ENCODE measurements at places on chromosomes 1 and 21.

GRCh38 chr1:61754545-61754944, 12.3 kb downstream of the PATJ start:
- DNase-seq, result no peak

GRCh38 chr1:8133657-8134430, 107.7 kb upstream of the ERRFI1 start:
- DNase-seq, result no peak

GRCh38 chr1:54927472-54928240, 40.7 kb upstream of the DHCR24 start:
- no peak for DNase-seq

DNA sequence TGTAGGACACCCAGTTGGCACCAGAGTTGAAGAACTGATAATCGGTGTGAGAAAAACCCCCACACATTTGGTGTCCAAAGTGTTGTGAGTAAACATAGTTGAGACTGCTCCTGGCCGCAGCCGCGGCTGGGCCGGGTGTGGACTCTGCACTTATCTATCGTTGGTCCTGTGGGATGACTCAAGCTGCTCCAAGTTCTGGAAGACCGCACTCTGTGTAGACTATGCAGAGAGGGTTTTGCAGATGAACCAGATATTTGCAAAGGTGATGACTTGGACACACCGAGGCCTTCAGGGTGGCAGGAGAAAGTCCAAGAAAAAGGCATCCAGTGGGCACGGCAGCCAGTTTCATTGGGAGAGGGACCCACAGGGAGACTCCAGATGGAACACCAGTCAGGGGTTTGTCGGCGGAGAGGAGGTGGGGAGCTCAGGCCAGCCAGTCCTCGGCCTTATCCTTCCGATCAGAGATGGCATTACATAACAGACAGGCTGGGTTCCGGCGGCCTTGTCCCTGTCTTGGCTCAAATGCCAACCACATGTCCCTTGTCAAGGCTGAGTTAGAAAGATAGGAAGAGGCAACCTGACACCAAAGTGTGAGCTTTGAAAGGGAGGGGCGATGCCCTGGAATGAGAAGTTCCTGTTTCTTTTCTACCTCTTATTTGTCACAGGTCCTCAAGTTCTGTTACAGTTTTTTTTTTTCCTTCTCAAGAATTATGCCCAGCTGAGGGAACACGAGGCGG, 21.1 kb downstream of the C2CD2 start:
- no peak for DNase-seq

GRCh38 chr1:63774617-63775417, 1.0 kb downstream of the ROR1 start:
- no peak for DNase-seq

- no peak for DNase-seq
These were observed 13.9 kb downstream of the DNAJC6 start for GRCh38 chr1:65323246-65323645.

DNA sequence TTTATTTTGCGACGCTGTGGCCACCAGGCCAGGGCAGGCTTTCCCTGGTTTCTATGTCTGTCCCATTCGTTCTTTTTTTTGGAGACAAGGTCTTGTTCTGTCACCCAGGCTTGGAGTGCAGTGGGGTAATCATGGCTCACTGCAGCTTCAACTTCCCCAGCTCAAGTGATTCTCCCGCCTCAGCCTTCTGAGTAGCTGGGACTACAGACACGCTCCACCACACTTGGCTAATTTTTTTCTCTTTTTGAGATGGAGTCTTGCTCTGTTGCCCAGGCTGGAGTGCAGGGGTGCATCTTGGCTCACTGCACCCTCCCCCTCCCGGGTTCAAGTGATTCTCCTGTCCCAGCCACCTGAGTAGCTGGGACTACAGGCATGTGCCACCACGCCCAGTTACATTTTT, 43.4 kb upstream of the WNT4 start:
- DNase-seq, result no peak

DNA sequence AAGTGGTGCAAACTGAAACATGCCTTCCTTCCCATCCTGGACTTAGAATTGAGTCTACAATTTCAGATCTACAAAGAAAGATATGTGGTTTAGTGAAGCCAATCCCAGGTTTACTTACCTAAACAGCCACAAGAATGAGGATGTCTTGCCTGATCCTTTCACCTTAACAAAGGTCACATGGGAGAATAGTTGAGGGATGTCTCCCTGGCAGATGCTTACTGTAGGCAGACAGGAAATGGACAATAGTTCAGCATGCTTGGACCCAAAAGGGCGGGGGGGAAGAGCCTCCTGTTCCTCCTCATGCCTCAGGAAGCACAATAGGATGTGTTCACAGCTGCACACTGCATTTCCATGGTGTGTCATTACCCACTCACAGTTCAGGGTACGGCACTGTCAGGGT, 492.7 kb upstream of the USP24 start:
- no peak for DNase-seq

DNA sequence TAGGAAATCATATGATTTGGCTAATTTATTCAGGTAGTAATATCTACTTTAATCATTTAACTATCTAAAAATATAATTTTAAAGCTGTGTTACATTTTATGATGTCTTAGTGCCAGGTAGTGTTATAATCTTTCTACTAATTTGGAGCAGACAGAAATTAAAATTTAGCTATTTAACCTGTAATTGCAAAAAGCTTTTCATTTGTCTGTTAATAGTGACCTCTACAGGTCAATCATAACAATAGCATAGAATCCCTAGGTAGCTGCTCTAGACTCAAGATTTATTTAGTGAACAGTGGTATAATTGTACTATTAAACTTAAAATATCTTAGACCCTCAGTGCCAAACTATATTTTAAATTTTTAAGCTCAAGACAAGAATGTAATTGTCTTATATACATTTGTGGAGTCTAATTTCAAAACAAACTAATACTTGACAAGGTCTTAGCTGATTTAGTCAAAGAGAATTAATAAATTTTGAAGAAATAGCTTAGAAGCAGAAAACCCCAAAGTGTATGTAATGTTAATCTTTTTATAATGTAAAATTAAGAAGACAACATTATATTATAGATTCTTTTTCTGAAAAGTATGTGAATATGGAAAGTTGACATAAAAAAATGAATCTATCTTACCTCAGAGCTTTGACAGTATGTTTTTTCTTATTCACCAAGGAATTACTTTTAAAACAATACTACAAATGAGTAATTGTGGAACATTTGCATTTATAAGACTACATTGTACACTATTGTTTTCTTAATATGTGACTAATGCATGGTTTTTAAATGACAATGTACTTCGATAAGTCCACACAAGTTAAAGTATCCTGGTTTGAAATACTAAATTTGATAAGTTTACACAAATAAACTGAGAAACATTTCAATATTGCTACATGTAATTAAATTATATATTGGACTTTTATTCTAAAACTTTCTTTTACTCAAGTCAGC, 64.1 kb upstream of the RNPC3 start:
- no peak for DNase-seq

DNA sequence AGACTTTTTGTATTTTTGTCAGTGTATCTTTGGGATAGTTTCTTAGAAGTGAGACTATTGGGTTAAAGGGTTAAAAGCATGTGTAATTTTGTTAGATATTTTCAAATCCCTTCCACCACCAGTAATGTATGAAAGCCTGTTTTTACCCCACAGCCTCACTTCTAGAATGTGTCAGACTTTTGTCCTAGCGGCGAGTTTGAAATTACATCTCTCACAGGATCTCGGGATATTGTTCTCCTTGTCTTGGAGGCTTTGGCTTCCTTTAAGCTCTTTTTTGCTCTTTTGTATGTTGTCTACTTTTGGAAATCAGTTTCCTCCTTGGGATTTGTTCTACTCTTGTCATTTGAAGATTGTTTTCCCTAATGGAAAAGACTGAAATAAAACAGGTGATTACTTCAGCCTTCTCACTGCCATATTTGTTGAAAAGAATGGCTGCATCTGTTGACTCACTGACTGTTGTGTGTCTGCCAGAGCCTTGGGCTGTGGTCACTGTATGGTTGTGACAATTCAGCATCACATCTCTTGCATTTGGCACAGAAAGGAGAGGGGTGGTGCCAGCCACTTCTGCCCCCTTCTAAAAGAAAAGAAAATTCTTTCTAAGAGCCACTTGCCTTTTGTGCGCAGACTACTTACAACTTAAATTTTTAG, 22.6 kb downstream of the ST3GAL3 start:
- DNase-seq, result no peak

DNA sequence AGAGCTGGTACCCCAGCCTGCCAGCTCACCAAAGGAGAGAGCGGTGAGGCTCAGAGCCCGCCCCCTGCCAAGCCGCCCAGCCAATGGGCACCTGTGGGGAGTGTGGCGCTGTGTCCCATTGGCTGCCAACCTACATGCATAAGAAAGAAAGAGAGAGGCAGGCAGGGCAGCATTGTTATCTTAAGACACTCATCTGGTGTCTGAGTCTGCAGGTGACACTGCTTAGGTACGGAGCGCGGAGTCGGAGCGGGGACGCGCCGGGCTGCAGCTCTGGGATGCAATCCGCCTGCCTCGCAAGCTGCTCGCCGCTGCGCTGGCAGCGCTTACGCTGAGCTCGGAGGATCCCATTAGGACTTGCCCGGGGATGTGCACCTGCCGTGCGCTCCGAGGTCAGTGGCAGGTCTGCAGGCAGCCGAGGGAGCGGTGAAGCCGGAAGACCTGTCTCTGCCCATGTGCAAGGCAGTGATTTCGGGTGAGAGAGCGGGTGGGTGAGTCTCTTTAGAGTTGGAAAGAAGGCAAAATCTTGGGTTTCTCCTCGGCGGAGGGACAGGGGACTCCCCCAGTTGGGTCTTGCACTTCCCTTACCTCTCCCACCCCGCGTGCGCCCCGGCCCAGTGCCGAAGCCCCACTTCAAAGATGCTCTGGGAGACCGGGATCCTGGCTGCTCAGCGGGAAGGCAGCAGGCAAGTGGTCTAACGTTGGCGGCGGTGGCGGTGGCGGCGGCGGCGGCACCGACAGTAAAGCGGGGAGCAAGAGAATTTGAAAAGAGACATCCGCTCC, at the start of gene BRINP2:
BRINP2 (plus strand) TSS at position 203 of the 780 bp plus-strand sequence. CDS start 58,919 bp downstream, outside the sequence.
- DNase-seq, result no peak

- DNase-seq, result no peak
These were observed 391.6 kb upstream of the VAMP3 start for GRCh38 chr1:7379441-7379971.

GRCh38 chr1:67722292-67722944, 37.4 kb downstream of the GADD45A start:
- no peak for DNase-seq

DNA sequence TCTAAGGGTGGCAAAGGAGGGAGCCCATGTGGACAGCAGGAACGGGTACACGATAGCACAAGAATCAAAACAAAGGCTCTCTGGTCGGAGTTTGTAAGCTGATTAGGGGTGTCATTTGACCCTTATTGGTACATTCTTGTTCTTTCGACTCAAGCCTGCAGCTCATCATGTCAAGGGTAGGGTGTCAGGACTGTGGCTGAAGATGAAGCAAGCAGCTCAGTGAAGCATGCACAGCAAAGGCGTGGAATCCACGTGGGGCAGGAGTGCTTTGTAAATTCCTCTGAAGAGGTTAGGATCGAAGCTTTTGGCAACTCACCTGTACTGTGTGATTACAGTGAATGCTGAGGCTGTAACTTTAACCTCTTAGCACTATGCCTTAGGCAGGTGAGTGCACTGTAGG, 4.7 kb upstream of the ABCB10 start:
- DNase-seq, result no peak

GRCh38 chr1:17207046-17207445, 2.1 kb downstream of the PADI1 start:
- no peak for DNase-seq

GRCh38 chr21:41600961-41601572, 93.1 kb upstream of the TMPRSS2 start:
- DNase-seq, result no peak

DNA sequence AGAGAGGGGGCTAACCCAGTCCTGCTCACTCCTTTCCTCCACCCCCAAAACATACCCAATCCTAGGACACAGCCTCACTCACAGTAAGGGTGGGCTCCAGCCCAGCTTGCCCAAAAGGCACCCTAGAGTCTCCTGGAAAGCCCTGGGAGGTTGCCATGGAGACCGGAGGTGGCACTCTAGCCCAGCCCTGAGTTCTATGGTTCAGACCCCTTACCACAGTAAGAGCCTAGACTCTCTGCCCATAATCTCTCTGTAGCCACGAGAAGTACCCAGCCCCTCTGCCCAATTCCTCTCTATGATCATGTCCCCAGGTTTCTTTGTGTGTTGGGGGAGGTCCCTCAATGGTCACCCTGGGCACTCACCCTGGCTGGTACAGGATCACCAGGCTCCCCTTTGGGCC, 14.4 kb downstream of the COL16A1 start:
- DNase-seq, result no peak

DNA sequence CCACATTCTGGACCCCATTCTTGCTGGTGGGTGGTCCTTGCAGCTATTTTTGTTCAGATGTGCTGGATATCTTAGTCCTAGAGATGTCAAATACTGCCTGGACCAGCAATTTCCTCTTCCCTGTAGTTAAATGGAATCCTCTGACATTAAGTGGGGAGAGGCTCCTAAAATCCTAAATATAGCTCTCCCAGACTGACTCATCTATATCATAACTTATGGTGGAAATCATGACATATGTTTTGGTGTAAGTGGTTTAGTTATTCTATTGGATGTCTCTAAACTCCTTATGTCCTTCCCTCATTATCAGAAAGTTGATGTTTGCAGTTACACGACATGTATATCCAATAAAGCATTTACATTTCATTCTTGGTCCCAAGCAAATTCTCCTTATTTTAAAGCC, 73.1 kb downstream of the KCNJ6 start:
- no peak for DNase-seq

GRCh38 chr1:202835548-202836072, 24.9 kb downstream of the PCAT6 start:
- DNase-seq, result no peak

DNA sequence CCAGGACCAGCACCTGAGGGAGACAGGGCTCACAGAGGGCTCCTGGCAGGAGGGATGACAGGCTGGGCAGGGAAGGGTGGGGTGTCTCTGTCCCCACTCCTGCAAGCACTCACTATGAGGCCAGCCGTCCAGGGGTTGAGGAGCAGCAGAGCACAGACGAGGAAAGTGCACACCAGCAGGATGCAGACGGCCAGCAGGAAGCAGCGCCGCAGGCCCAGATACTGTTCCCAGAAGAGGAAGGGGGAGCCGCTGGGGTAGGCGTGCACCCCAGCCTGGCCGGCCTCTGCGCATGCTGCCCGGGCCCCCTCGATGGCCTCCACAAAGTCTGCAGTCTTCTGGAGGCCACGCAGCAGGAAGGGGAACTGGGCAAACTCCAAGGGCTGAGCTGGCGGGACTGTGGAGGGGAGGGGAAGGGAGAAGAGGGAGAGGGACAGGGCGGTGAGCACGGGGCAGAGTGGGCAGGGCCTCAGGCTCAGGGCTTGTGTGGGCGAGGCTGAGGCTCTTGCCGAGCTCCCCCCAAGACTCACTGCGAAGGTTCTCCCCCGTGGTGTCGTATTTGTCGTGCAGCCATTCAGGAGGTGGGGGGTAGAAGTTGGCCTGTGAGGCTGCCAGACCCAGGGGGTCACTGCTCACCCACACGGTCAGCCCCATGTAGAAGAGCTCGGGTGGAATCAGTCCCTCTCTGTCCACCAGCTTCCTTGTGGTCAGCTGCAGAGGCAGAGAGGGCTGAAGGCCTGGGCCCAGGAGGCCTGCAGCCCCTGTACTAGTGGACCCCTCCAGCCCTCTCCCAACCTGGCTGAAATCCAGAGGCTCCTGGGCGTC, 16.5 kb downstream of the PTCH2 start:
- DNase-seq, result no peak

- DNase-seq, result no peak
These were observed 67.2 kb downstream of the BACE2 start for GRCh38 chr21:41235201-41235600.

GRCh38 chr1:43447891-43448708, 5.6 kb downstream of the HYI start:
- no peak for DNase-seq

- DNase-seq, result no peak
These were observed 20.0 kb upstream of the ALDH4A1 start for GRCh38 chr1:18922319-18922726.
